ENCODE measurements at places on chromosomes 11 and 22. TPM values are rescaled to one million over a fixed set of nuclear protein-coding genes. Genes with fewer than 3 reads are reported as not detected.

Gene CENPM
- total RNA-seq, result 0.64 TPM

Gene PRMT3
- 27.1 TPM for total RNA-seq

Gene SLC37A2
- total RNA-seq, result 1.0 TPM

Gene PVALB
- 30.7 TPM for total RNA-seq

Gene SAMM50
- 34.8 TPM for total RNA-seq

Gene OR5B21
- not detected for total RNA-seq

Gene TECTA
- total RNA-seq, result 1.2 TPM

Gene PRSS23
- total RNA-seq, result 105 TPM

Gene PRRG4
- total RNA-seq, result 0.21 TPM

Gene INS
- total RNA-seq, result not detected

Gene TSGA10IP
- not detected for total RNA-seq

Gene CRYBA4
- not detected for total RNA-seq

Measured in myocyte (in vitro differentiated cells).